ENCODE measurements at places on chromosomes 5 and 9.

DNA sequence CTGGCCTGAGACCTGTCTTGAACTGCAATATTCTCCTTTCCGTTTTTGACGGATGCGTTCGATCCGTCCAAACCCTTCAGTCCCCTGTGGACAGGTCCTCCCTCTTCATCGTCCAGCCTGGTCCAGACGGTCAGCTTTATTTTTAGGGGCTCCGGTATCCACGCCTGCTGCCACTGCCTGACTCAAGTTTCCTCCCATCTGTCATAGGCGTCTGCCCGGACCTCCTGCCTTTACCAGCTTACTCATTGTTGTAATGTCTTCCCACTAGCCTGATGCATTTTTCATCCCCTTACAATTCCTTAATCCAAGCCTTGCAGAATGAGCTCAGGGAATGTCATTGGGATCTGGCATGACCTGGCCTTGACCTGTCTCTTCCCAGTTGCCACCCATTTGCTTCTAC, 145.8 kb downstream of the TENT4A start:
- no peak for DNase-seq

- no peak for DNase-seq
Observed at GRCh38 chr9:97555164-97555563, 53.7 kb downstream of the TMOD1 start.

DNA sequence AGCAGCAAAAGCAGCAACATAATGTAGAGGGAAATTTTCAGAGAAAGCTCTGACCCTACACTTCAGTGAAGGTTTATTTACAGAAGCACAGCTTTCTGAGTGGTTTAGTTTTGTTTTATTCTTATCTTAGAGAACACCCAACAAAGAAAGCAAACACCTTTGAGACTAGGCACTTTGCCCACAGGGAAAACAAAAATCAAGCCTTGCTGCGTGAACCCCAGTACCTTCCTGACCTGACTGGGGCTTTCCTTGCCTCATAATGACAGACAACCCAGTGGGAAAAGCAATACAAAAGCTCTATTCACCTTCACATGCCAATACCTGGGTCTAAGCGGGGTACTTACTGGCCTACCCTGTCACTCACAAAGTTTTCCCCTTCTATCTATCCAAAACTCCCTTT, 189.8 kb downstream of the HINT1 start:
- DNase-seq, result no peak

DNA sequence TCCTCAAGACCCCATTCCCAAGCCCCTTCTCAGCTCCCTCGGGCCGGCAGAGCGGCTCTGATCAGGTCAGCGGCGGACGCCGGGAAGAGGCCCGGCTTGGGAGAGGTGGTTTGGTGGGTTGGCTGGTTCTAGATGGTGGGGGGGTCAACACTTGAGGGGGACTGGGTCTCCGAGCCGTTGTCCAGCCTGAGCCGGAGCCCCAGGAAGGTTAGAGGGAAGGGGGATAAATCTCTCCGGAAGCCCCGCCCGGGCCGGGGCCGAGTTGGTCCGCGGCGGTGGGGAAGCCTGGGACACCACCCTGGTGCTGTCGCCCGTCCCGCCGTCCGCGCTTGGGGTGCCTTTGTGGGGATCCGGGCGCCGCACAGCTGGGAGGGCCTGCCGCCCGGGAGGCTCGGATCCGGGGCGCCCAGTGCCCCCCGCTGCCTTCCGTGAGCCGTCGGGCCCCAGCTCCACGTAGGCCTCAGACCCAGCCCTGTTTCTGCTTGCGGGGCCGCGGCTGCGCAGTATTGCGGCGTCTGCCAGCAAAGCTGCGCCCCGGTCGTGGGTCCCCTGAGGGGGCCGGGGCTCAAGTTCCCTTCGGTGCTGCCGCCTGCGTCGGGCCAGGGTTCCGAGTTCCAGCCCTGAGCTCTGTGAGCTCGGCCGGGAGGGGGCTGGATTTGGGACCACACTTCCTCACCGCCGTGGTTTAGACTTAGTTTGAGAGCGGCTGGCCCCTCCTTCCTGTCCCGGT, 542 bp upstream of the TRIM52 start:
- peak; percentile 88 for DNase-seq

DNA sequence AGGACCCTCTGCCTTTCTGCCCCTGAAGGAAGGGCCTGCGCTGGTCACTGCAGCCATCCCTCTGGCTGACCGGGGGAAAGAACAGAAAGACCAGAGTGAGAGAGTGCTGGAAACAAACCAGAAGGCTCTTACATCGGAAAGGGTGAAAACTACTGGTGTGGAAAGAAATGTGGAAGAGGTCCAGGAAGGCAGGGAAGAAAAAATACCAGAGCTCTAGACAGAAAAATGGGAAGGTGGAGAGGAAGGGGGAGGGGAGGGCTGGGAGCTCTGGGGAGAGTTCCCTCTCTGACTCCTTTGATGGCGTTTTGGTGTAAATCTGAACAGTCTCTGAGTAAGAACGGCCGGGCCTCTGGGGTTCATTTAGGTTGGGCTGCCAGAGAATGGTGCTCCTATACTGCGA, 47.7 kb downstream of the COL23A1 start:
- no peak for DNase-seq

GRCh38 chr5:77087484-77088261, 588 bp upstream of the ZBED3 start:
- peak; percentile 17 for DNase-seq

GRCh38 chr5:159811712-159812111, 104.6 kb upstream of the ADRA1B start:
- DNase-seq, result no peak

DNA sequence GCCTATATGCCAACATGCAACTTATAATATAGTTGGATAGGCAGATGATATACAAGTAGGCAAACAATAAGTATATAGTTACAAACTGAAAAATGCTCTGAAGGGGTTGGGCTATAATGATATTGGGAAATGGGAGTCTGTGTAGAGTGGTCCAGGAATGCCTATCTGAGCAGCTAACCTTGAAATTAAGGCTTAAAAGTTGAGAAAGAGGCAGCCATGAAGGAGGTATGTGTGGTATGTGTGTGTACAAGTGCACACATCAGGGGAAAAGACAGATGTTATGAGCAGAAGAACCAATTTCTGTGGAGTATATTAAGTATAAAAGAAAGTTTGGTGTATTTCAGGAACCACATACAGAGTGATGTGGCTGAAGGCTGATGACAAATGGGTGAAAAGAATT, 154.9 kb upstream of the PAPPA start:
- DNase-seq, result no peak

DNA sequence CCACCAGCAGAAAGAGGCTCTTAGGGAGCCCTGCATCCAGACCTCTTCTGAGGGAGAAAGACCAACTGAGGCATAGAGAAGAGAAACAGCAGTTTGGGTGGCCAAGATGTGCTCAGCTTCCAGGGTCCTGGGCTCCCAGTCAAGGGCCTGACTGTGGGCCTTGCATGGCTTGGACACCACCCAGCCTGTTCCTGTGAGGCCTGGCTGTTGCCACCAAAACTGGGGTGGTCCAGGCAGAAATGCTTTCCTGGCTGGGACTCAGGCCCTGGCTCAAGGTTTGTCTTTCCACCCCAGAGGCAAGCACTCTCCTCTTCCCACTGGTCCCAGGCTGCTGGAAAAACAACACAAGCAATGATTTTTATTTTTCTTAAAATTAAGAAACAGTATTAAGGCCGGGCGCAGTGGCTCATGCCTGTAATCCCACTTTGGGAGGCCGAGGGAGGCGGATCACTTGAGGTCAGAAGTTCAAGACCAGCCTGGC, 13.3 kb downstream of the MYOZ3 start:
- DNase-seq, result no peak

DNA sequence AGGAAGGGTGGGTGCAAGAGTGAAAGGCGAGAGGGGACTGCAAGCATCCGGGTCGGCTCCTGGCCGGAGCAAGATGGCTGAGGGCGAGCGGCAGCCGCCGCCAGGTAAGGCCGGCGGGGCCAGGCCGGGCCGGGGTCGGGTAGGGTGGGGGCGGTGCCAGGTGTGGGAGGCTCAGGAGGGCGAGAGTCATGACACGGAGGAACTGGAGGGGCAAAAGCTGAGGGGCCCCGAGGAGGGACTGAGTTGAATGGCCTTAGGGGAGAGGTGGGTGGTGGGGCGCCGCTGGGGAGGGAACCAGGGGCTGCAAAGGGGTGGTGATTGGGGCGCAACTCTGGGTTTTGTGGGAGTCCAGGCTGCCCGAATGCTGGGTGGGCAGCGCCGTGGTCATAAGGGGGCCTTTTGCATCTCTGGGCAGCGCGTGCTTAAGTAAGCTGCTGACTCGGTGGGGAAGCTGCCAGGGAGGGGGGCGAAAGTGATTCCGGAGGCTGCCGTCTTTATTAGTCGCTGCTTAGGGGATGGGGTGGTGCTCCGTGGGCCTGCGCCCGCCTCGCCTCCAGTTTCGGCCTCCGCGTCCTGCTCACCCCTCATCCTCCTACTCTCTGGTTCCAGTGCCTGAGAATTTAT, 425 bp downstream of the PTPA start:
- DNase-seq, result peak; percentile 72

DNA sequence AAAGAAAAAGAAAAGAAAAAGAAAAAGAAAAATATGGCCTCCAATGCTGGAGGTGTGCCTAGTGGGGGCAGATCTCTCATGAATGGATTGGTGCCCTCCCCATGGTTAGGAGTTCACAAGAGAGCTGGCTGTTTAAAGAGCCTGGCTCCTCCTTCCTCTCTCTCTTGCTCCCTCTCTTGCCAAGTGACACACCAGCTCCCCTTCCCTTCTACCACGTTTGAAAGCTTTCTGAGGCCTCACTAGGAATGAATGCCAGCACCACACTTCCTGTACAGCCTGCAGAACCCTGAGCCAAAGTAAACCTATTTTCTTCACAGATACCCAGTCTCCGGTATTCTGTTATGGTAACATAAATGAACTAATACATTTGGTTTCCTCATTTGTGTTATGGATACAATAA, 14.4 kb upstream of the GALNT10 start:
- DNase-seq, result no peak

DNA sequence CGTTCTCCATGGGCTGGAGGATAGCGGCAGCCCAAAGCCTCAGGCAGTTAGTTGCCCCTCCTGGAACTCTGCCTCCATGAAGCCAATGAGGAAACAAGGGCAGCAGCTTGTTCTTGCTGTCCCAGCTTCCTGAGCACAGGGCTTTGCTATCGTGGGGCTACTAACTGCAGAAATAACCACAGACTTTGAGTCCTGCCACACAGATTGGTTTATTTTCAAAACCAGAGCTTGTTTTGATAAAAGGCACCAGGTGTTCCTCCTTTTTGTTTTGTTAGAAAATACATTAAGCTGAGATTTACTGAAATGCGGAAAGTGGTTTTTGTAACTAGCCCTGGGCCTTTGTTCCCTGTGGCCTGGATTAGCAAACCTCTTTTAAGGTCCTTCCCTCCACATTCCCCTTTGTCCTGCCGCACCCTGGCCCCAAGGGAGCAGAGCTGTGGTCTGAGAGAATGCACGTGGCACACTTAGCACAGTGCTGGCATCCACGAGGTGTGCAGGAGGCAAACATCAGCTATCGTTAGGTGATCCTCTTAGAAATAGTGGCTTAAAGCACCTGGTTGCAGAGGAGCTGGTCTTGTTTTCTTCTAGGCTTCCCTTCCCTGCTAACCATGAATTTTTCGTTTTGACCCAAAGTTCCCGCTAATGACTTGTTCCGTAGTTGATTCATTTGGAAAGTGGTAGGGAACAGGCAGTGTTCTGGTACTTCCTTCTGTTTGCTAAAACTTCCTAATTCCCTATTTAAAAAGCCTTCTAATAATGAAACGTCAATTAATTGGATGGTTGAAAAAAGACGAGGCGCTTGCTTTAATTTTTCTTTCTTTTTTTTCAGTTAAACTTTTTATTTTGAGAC, 21.5 kb downstream of the MVB12B start:
- DNase-seq, result no peak

DNA sequence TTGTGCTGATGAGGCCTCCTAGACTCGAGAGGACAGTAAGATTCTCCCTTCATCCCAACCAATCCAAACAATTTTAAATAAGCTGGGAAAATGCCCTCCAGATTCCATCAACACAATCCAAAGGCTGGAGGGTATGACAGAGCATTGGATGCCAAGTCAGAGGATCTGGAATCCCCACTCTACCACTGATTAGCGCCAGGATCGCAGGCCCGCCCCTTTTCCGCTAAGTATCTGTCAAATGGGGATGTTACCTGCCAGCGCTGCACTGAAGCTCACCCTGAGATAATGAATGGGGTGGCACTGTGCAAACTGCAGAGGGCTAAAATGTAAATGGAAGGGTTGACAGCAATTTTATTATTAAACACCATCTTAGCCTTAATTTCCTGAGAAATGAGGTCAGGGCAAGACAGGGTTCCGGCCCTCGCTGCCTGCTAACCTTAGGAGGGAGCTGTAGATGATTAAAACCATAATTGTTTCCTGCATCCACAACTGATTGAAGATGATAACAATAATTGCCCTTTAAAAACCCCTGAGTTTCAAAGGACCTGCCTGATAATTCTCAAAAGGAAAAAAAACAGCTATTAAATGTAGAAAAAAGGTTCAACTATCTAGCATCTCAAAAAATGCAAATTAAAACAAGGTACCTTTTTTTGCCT, 31.6 kb upstream of the GABBR2 start:
- DNase-seq, result no peak

DNA sequence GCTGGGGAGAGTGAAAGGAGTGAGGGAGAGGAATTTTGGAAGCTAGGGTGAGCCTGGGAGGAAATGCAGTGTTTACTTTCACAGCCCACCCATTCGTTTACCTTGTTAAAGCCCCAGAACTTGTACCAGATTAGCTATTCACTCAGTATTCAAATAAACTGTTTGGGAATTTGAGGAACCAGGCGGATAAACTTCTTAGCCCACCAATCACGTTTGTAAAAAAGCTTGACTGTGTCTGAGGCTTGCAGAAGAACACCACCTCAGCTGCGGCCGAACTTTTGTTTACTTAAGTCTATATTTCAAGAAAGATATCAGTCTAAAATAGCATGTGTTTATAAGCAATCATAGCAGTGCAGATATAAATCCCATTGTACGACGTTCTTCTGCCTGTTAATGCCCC, 5.2 kb upstream of the TLE1 start:
- DNase-seq, result no peak
